Esophagus squamous epithelium (tissue), 5 donors: ENCODE measurements at places on chromosomes 11 and 22. TPM values are rescaled to one million over a fixed set of nuclear protein-coding genes. Genes with fewer than 3 reads are reported as not detected.

The OR2AG1 gene
- not detected for total RNA-seq

The KLHL35 gene
- 0.62 TPM for total RNA-seq

The MS4A14 gene
- 0.95 TPM for total RNA-seq

The MACROD1 gene
- total RNA-seq: 19.7 TPM

The DDTL gene
- total RNA-seq: not detected

The SCUBE2 gene
- total RNA-seq: 4.9 TPM

DNA sequence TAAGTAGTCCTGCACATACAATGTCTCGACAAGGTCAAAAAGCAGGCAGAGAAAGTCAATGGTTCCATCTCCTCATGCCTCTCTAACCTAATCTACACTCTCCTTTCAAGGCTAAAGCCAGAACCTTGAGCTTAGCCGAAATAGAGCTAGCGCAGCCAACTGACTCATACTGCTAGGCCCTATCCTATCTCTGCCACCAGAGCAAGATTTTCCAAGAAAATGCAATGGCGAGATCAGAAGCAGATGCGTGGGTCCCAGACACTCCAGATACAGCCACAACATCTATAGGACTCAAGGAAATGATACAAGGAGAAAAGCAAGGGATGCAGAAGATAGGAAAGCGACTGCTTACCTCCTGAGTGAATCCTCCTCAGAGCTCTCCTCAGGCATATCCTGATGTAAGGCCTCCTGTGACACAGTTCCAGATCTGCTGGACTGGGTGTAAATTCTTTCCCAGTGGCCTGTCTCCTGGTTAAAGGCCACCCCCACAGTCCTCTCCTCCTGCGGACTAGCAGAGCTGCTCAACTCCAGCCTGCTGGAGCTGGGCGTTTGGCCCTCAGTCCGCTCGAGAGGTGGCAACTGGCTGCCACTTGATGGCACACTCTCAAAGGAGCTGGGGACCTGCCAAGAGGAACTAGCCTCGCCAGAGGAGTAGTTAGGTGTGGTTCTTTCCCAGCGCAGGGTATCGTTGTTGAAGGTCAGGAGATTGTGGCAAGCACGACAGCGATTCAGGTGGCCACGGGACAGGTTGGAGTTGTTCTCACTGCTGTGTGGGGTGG, 52.0 kb downstream of the AMBRA1 start:
- DNase-seq: no peak

GRCh38 chr11:44630511-44631210, 65.2 kb downstream of the CD82 start:
- DNase-seq: no peak

GRCh38 chr22:44919691-44920090, 90.1 kb downstream of the PHF21B start:
- DNase-seq: no peak

- no peak for DNase-seq
Measured at GRCh38 chr11:64838600-64839334, 5.7 kb downstream of the CDC42BPG start.

DNA sequence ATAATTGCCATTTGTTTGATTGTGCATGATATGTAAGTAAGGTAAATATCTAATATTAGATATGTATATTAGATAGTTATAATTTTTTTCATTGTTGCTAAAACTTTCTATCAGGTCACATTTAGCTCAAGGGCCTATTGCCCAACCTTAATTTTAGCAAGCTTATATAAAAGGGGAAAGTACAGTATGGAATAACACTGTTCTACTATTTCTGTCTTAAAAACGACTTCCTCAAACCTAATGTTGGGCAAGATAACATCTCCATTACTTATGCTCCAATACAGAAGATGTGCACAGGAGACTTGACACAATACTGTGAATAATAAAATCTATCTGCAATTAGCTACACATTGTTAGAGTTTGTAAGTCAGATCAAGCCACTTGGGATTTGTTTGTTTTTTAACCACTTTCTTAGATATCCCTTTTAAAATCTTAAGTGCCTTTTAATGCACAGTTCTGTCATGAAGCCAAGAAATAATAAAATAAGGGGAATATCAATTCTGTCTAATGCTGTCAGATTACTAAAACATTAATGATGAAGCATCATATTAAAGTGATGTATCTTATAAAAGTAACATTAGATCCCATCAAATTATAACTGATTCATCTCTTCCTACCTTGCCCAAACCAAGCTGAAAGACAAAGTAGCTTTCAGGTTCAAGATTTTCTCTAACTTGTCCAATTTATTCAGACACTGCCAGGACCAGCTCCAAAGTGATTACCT, 98.1 kb downstream of the SIK3 start:
- DNase-seq: no peak

DNA sequence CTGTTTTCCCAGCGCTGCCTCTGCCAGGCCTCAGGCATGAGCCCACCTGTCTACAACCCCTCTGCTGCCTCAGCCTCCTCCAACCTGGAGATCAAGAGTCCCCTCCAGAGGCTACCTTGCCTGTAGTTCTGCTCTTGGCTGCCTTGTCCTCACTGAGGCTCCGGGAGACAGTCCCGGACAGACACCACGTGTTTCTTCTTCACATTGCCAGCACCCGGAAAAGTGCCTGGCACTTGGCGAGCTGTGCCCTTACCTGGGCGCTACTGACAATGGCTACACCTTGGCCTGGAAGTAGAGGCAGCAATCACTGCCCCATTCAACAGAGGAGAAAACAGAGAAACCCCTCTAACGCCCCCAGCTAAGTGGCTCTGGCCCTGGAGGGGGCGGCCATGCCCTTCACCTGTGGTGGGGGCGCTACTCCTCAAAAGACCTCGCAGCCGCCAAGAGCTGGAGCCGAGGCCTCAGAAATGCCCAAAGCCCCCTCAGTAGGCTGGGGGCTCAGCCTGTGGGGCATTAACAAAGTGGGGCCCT, 3.0 kb upstream of the NAP1L4 start:
- DNase-seq: no peak

GRCh38 chr11:67644472-67645418, 5.2 kb upstream of the TBX10 start:
- DNase-seq: no peak

- no peak for DNase-seq
Measured at GRCh38 chr22:23516304-23516703, 63.8 kb downstream of the IGLL1 start.

DNA sequence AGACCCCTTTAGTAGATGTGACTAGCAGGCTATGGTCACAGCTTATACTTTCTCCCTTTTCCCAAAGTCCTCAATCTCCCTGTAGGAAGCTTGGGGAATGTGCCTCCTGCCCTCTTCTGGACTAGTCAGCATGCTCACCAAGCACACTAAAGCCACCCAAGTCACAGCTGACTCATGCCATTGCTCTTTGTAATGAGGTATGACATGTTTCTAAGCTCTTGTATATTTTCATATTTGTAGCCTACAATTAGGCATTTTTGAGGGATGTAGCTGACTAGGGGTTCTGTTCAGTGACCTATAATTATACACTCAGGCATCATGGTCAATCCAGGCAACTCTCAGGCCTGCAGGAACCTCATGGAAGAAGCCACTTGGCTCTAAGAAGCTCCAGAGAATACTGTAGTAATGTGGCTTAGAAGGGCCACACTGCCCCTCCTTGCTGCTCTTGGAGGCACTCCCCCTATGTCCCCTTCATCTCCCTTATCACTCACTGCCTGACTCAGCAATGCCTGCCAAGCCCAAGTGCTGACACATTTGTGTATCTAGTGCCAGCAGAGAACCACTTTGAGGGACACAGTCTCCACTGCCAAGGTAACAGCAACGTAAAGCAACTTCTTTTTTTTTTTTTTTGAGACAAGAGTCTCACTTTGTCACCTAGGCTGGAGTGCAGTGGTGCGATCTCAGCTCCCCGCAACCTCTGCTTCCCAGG, 86.2 kb downstream of the RPL27A start:
- no peak for DNase-seq

GRCh38 chr11:727281-727701, 20.0 kb upstream of the TALDO1 start:
- DNase-seq: no peak
